GDM1 (cell line): ENCODE measurements at places on chromosomes 4 and X.
A peak's percentile ranks its signal among the peaks of the same experiment; 100 is the strongest.

- DNase-seq = no peak
Measured at GRCh38 chr4:163191999-163192398, 25.3 kb upstream of the NAF1 start.

DNA sequence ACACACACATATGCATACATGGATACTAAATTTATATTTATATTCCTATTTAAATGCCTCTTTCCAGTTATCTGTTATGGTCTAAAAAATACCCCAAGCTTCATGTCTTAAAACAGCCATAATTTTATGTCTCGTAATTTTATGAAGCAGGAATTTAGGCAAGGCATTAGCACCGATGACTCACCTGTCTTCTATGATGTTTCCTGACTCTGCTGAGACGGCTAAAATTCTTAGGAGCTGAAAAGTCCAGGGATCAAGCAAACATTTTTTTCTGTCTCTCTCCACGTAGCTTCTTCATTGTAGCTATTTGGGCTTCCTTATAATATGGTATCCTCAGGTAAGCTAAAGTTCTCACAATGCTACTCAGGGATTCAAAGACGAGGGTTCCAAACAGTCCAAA, 930.3 kb downstream of the STIM2 start:
- DNase-seq = no peak

GRCh38 chrX:39165185-39165584, 363.9 kb downstream of the MID1IP1 start:
- no peak for DNase-seq

GRCh38 chrX:136768469-136769084, 12.2 kb downstream of the ARHGEF6 start:
- peak; percentile 54 for DNase-seq

DNA sequence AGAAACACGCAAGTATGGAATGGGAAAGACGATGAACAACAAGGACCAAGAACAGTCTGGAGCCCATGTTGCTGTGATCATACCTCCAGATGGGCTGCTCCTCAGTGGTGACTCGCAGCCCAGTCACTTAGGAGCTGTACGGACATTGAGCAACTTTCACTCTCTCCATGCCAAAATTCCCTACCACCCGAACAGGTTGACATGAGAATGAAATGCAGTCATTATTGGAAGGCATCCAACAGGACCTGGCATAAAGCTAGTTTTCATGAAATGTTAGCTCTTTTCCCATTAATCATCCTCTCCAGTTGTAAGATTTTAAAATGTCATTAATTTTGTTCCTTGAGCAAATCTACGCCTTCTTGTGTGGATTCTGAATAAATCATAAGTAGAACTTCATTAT, 82.7 kb upstream of the GPM6B start:
- DNase-seq = no peak
